WTC11 (cell line): ENCODE measurements at places on chromosomes 16 and 17.

GRCh38 chr16:89357055-89357816, 133.1 kb downstream of the ANKRD11 start:
- DNase-seq = no peak

- no peak for DNase-seq
Measured at GRCh38 chr16:77869997-77870813, 81.8 kb downstream of the VAT1L start.

GRCh38 chr16:79101491-79101890, 499.0 kb downstream of the MAF start:
- DNase-seq = no peak

DNA sequence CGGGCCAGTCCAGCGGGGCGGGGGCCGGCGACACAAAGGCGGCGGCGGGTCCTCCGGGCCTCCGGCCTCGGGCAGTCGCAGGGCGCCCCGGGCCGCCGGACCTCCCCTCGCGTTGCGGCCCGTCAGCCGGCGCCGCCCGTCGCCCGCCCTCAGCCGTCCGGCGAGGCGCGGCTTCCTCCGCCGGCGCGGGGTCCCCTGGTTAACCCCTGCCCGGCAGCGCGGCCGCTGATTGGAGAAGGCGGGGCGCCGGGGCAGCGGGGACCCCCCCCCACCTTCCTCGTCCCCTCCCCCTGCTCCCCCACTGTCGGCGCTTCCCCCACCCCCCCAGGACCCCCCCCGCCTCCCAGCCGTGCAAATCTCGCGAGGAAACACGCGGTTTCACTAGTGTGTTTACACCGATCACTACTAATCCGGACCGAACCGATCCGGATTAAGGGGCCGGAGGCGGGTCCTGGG, at the start of gene TLK2:
TLK2 (plus strand) TSS at position 402 of the 456 bp plus-strand sequence. CDS start 2,301 bp downstream, outside the sequence.
- DNase-seq = peak; percentile 76

DNA sequence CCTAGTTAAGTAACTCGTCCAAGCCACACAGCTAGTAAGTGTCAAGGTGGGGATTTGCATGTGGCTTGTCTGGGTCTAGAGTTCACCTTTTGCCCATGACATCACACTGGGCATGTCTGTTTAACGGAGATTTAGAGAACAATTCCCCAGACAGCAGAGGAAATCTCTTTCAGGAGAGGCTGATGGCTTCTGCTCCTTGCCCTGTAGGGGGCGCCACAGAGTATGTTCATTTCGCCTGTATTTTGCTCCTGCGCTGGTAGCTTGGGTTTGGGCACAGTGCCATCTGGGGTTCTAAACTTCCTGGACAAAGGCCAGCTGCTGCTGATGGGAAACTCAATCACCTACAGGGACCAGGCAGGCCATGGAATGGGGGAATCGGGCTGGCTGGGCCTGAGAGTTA, 20.4 kb downstream of the OTOA start:
- DNase-seq = peak; percentile 66

DNA sequence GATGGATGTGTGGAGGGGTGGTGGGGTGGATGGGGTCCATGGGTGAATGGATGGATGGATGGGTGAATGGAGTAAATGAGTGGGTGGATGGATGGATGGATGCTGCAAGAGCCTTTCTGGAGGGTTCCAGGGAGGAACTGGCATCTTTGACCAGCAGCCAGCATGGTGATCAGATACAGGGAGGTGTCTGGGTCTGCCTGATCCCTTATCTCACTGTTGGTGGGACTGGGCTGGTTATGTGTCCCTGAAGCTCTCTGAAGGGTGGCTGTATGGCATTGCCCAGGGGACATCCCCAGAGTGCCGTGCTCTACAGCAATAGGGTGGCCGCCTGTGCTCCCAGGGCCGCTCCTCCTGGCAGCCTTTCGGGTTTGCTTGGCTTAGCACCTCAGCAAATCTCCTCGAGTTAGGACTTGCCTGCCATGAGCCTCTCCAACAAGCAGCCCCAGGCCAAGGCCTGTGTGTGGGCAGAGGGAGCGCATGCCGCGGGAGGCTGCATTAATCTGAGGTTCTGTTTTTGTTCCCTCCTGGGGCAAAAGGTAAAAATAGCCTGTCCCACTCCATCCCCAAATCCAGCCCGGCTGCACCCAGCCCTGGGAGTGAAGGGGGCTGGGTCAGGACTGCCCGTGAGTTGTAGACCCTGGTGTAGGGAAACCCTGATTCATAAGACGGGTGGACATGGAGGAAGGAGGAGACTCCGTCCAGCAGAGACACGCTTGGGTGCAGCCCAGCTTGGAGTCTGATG, 165.4 kb downstream of the SEC14L1 start:
- DNase-seq = no peak

- no peak for DNase-seq
Measured at GRCh38 chr16:10266809-10267208, 84.6 kb upstream of the GRIN2A start.

GRCh38 chr16:63737633-63738032, 1384.2 kb downstream of the CDH11 start:
- DNase-seq = no peak

- DNase-seq = no peak
Measured at GRCh38 chr16:3013998-3014690, 1.4 kb downstream of the CLDN9 start.

GRCh38 chr17:58285422-58285810, 4.7 kb upstream of the MPO start:
- no peak for DNase-seq

DNA sequence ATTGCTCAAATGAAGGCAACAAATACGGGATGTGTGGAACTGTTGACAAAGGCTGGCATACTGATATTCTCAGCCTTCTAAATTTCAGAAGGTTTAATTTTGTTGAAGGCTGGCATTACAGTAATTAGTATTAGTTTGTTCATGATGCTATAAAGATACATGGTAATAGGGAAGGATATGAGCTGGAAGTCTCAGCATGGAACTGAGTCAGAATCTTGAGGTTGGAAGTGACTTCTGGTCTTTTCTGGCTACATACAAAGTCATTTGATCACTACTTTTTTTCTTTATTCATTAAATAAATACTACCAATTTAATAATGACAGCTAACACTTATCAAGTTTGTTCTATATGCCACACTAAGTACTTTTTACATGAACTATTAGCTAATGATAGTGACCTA, 22.6 kb downstream of the RABEP1 start:
- no peak for DNase-seq

DNA sequence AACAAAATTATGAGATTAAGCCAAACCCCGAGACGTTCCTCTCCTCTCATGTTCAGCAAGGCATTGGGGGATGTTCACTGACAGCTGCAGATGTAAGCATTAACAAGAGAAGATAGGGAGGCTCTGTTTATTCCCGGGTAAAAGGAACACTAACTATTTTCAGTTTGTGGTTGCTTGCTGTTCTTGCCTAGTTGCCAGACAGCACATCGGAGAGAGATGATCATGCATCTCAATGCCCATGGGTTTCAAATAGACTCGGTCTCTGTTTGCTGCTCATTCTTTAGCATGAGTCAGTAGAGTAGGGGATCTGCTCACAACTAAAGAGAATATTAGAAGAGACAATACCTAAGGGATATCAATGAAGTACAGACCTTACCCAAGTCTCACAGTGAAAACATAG, 78.3 kb downstream of the TMEM100 start:
- no peak for DNase-seq

- DNase-seq = no peak
Measured at GRCh38 chr17:15289285-15290183, 24.4 kb upstream of the PMP22 start.

DNA sequence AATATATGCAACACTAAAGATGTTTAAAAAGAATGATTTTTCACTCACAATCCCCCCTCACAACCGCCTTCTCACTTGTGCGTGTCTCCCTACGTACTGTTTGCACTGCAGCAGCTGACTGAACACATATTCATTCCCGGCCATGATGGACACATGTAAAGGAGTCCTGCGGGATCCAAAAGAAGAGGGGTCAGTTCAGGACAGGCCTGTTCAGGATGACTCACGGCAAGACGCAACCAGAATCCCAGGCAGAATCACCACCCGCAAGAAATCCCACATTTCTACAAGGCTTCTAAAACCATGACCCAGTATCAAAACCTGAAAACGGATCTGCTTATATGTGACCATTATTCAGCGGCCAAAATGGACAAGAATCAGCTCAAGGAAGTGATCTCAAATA, 52.3 kb downstream of the CYB5D2 start:
- no peak for DNase-seq

GRCh38 chr16:71867939-71868338, 16.0 kb downstream of the ZNF821 start:
- DNase-seq = no peak

DNA sequence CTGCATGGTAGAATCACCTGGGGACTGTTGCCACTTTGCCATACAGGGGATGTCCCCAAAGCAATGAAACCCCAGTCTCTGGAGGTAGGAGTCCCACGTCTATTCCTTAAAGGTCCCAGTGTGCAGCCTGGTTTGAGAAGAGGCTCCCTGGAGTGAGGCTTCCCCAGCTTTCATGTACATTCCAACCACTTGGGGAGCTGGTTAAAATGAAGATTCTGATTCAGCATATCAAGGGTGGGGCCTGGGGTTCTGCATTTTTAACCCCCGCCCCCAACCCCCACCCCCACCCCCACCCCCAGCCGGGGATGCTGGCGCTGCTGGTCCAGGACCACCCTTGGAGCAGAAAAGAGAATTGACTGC, 241.2 kb downstream of the FOXL1 start:
- no peak for DNase-seq

GRCh38 chr16:78277321-78278055, 178.0 kb downstream of the WWOX start:
- peak; percentile 31 for DNase-seq

DNA sequence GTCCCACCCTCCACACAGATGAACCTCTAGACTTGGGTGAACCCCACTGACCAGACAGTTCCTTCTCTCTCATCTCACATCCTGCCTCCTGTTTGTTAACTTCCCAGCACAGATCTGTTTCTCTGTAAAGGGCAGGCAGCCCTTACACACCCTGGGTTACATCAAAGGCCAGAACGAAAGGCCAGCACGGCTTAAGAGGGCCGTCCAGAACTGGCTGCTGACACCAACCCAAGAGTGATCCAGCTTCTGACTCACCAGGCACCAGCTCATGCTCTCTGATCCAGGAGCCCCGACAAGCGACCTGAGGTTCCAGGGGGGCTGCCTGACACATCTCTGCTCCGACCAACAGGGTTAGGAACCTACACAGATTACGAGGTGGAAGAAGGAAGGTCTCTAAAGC, 86.9 kb downstream of the MRM3 start:
- DNase-seq = no peak

- no peak for DNase-seq
Measured at GRCh38 chr17:73278465-73279453, 17.1 kb upstream of the CPSF4L start.

- DNase-seq = no peak
Measured at GRCh38 chr16:57563761-57564160, 21.3 kb downstream of the ADGRG5 start.

DNA sequence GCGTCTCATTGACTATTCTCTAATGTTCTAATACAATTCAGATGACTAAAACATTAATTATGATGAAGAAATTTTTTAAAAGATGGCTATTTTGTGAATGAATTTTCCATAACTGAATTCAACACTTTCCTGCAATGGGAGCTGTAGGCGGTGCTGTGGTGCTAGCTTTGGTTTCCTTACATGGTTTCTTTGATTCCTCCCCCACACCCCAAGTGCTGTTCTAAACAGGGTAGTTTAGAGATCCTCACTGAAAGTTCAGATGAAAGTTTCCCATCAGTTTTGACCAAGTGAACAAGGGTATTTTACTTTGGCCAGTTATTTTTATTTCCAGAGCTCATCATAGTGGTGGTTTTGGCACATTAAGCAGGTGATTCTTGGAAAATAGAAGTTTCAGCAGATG, 26.0 kb upstream of the MRC2 start:
- DNase-seq = no peak
